CD4-positive, alpha-beta T cell treated with Interleukin-12 subunit alpha and Interleukin-12 subunit beta, for 1 hour (primary cell): ENCODE measurements at places on chromosomes 4 and X.

DNA sequence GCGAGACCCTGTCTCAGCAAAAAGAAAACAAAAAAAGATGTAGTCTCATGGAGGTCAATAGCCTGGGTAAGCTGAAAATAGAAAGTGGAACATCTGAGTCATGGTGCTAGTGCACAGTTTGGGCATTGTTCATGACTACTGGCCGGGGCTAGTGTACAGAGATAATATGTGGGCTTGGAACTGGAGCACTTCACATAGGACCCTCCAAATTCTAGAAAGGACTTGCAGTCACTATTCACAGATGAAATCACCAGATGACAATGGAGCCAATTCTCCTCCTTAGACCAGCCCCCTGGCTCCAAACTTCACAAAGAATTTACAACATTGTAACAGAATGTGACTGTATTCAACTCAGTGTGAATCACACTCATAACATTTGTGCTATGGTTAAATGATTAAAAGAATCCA, 367.8 kb upstream of the SLC7A11 start:
- no peak for DNase-seq

GRCh38 chr4:28269426-28269825, 1408.8 kb downstream of the STIM2 start:
- DNase-seq: no peak

DNA sequence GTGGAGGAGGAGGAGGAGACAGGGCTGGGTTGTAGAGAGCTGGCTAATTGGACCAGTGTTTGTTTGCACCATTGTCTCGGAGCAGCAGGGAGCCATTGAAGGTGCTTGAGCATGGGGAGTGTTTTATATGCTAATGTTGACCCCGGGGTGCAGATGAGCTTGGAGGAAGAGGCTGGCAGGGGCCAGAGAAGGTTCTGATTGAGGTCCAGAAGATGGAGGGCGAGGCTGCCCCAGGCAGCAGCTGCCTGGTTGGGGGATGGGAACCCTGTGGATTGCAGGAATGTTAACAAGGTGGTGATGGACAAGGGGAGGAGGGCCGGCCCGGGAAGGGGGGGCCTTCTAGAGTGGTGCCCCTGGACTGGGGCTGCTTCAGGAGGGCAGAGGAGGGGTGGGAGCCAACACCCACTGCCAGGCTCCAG, 18.0 kb downstream of the DOK7 start:
- DNase-seq: no peak

DNA sequence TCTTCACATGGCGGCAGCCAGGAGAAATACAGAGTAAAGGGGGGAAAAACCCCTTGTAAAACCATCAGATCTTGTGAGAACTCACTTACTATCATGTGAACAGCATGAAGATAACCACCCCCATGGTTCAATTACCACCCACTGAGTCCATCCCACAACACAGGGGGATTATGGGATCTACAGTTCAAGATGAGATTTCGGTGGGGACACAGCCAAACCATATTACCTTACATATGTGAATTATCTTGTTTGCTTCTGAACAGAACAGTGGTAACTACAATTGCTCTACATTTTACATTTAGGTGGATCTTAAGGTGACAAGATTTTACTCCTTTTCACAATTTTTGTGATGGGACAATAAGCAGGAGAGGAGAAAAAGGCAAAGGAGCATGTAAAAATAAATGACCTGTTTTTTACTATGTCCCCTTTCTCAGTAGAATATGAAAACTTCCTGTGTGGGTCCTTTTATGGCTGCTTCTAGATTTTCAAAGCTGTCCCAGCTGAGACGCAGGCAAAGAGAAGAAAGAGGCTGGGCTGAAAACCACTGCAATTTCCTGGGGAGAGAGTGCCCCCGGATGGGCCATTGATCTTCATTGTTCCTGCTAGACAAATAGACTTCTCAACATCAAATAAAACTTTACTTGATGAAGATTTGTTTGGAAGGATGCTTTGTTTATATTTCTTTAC, 45.9 kb upstream of the PGM2 start:
- DNase-seq: peak; percentile 67

DNA sequence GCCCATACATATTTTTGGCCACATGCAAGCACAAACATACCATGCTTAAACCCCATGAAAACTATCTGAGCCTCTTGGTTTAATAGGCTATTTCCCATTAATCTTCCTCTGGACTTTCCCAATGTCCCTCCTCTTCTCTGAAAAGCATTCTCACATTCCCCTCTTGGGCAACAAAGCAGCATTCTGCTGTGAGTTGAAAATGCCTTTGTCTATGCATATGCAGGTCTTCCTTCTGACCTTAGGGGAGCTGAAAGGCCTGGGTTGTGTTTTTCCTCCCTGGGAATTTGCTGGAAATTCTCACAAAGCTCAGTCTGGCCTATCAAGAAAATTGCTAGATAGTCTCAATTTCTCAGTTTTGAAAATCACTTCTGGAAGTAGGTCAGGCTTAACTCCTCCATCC, 4.2 kb downstream of the VSIG4 start:
- no peak for DNase-seq

DNA sequence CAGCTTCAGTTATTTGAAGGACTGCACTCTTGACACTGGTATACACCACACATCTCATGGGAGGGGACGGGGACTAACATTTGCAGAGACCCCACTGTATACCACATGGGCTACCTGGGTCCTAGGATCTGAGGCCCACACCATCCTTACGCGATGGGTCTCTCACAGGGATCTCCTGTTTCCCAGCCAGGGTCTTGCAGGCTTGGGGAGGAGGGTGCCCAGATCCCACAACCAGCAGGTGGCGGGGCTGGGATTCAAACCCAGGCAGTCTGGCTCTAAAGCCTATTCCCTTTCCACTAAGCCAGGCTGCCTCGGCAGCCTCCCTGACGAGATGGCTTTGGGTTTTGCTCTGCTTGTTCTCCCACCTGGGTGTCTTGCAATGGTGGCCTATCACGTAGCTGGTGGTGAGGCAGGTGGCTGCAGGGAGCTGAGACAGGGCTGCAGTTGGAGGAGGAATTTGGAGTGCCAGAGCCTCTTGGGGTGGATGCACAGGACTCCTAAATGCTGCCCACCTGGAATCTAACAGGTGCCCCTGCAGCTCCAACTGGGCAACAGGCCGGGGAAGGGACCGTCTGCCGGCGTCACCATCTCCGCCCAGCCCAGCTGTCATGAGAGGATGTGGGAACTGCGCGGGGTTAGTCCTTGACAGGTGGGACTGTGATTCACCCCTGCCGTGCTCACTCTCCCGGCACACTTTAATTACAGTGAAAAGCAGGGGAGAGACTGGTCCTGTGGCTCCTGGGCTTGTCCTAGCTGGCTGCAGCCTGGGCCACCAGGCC, 110.7 kb downstream of the PSAPL1 start:
- DNase-seq: no peak

GRCh38 chrX:65674204-65674893, 6.9 kb downstream of the MSN start:
- peak; percentile 40 for DNase-seq

DNA sequence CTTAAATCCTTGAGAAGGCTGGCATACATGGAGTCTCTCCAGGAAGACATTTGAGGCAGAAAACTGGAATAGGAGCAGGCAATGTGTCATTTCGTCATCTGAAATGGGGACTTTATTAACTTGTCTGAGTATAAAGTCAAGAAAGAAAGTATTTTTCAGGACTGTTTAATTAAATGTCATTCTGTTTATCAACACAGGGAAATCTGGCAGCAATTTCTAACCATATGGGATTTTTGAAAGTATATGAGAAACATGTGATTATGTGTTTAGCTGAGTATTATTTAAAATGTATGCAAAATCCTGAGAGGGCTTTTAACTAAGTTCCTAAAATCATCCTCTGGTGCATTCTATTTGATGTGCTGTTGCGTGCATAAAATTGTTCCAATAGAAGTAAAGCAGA, 3.9 kb upstream of the FAM9A start:
- no peak for DNase-seq

GRCh38 chrX:57821703-57822387, 88.4 kb downstream of the ZXDA start:
- DNase-seq: peak; percentile 61

DNA sequence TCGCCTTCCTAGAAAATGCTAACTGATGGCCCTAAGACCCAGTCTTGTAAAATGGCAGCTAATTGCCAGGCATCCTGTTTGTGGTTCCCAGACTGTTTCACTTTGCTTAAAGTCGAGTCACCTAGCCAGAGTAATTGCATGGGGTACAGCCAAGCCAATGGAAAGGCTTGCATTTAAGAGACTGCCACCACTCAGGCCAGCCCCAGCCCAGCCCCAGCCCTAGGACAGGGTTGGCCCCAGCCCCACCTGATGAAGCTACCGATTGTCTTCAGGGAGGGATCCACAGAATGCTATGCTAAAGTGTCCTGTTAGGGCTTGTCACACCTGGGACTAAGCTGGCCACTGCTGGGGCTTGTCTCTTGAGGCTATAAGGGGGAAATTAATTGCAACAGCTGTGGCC, 194.6 kb upstream of the KLF3 start:
- DNase-seq: no peak

GRCh38 chr4:86233681-86234080, 126.2 kb downstream of the MAPK10 start:
- DNase-seq: no peak

GRCh38 chr4:48129307-48130014, 4.6 kb downstream of the TXK start:
- DNase-seq: peak; percentile 40

- no peak for DNase-seq
Measured at GRCh38 chr4:176009254-176009653, 56.4 kb upstream of the WDR17 start.

GRCh38 chr4:145945431-145946155, 7.0 kb upstream of the ZNF827 start:
- no peak for DNase-seq

DNA sequence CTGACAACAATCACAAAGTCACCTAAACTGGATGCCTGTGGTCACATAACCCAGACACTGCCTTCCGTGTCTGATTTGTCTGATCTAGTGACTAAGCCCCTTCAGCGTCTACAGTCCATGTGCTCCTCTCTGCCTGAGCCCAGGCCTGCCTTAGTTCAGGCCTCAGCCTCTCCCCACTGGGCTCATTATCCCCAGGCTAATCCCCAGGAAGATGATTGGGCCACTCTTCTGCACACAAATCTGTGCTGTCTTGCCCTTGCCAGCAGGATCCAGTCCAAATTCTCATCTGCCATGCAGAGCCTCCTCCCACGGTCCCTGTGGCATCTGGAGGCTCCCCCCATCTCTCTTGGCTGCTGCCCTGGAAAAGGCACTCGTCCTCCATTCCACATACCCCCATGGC, 96.5 kb downstream of the SLC2A9 start:
- no peak for DNase-seq

DNA sequence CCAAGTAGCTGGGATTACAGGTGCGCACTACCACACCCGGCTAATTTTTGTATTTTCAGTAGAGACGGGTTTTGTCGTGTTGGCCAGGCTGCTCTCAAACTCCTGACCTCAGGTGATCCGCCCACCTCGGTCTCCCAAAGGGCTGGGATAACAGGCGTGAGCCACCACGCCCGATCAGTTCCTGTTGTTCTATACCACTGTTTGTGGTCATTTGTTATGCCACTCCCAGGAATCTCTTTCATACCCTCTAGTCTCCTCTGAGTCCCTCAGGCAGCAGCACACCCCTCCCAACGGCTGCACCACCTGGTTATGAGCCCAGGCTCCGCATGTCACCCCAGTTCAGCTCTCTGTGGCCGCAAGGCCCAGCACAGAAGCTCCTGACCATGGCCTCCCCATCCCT, 17.5 kb upstream of the CD99 start:
- no peak for DNase-seq

- no peak for DNase-seq
Measured at GRCh38 chr4:78562687-78563086, 11.1 kb downstream of the ANXA3 start.

DNA sequence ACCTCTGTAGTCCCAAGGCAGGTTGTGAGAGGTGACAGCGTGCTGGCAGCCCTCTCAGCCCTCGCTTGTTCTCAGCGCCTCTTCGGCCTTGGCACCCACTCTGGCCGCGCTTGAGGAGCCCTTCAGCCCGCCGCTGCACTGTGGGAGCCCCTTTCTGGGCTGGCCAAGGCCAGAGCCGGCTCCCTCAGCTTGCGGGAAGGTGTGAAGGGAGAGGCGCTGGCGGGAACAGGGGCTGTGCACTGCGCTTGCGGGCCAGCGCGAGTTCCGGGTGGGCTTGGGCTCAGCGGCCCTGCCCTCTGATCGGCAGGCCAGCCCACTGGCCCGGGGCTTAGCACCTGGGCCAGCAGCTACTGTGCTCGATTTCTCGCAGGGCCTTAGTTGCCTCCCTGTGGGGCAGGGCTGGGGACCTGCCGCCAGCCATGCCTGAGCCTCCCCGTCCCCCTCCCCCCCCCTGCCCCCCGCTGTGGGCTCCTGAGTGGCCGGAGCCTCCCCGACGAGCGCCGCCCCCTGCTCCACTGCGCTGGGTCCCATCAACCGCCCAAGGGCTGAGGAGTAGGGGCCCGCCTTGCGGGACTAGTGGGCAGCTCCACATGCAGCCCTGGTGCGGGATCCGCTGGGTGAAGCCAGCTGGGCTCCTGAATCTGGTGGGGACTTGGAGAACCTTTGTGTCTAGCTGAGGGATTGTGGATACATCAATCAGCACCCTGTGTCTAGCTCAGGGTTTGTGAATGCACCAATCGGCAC, 347.6 kb downstream of the KLHL13 start:
- DNase-seq: no peak

DNA sequence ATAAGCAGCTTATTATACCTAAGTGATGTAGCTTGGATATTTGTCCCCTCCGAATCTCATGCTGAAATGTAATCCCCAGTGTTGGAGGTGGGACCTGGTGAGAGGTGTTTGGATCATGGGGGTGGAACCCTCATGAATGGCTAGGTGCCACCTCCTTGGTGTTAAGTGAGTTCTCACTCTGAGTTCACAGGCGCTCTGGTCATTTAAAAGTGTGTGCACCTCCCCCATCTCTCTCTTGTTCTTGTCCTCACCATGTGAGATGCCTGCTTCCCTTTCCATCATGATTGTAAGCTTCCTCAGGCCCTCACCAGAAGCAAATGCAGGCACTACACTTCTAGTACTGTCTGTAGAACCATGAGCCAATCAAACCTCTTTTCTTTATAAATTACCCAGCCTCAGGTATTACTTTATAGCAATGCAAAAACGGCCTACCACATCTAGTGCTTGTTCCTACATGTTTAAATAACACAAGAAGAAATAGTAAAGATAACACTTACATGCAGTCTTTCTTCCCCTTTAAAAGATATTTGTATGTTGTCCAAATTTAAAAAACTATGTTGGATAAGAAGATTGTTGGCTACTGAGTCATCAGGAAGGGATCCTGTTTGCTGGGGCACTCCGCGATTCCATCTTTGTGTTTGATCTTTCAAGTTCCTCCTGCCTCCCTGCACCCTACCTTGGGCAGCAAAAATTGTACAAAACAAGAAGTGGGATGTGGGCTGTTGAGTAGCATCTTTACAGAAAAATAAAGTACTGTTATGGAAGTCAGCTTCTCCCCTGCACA, 29.7 kb downstream of the PPP1R2C start:
- no peak for DNase-seq

- DNase-seq: no peak
Measured at GRCh38 chr4:124530464-124531077, 182.0 kb downstream of the ANKRD50 start.

DNA sequence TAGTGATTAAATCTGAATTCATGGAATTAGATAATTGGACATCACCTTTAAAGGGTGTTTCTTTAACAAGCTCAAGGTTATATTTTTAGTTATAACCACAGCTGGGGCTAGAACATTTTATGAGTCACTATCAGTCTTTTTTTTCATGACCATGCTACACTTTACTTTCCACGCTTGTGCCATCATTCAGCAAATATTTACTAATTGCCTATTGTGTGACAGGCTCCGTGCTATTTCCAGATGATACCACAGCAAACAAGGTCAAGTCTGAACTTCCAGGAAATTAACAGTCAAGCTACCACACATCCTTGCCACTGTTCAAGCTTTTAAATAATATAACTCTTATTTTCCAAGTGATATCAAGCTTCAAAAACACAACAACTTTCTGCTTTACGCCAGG, 16.5 kb downstream of the SPANXN3 start:
- no peak for DNase-seq
